ENCODE measurements at places on chromosomes 3 and 15.

DNA sequence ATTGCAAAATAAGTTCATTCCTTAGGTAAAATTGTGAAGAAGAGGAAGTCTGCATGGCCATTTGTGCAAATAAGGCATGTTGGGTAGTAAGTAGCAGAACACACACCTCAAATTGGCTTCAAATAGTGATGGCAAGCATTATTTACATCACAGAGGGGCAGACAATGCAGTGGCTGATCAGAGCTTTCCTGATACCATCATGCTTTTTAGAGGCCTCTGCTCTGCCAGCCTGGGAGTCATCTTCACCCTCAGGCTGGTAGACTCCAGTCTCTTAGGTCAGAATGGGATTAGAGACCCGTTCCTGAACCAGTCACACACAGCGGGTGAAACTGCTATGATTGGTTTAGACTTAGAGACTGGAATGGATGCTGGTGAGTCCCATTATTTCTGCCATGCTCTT is 396.0 kb upstream of the MCTP2 start:
- DNase-seq = no peak

GRCh38 chr15:67198157-67198754 is 56.2 kb downstream of the AAGAB start:
- DNase-seq = no peak

DNA sequence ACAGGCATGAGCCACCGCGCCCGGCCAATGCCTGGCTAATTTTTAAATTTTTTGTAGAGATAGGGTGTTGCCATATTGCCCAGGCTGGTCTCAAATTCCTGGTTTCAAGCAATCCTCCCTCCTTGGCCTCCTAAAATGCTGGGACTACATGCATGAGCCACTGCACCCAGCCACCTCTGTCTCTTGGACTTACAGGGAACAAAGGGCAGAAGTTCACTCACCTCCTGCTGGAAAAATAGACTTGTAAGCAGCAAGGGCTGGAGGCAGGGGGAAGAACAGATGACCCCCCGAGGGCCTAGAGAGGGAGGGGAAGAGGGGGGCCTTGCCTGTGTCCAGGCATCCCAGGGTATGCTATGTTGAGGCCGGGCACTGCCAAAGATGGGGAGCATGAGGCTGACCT is 22.2 kb downstream of the DUSP7 start:
- no peak for DNase-seq

- DNase-seq = no peak
These were observed 46.0 kb downstream of the RAB11A start for GRCh38 chr15:65914981-65915925.

GRCh38 chr3:127577448-127577847 is 13.1 kb downstream of the TPRA1 start:
- DNase-seq = no peak

DNA sequence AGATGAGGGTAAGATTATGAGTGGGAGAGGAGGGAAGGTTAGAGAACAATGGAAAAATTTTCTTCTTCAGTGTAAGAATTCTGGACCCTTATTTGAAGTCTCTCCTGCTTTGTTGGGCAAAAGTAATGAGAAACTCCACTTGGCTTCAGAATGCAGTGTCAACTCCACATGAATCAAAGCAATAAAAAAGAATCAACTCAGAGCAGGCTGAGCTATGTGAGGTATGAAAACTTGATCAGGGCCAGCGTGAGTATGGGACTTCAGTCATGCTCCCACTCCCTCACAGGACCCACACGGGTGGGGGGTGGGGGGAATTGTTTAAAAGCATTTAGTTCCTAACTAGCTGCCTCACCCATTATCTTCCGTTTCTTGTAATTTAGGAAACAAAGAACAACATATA is 502.2 kb downstream of the PDCD6IP start:
- no peak for DNase-seq

- DNase-seq = no peak
These were observed 65.0 kb downstream of the MYO5A start for GRCh38 chr15:52463638-52464037.

DNA sequence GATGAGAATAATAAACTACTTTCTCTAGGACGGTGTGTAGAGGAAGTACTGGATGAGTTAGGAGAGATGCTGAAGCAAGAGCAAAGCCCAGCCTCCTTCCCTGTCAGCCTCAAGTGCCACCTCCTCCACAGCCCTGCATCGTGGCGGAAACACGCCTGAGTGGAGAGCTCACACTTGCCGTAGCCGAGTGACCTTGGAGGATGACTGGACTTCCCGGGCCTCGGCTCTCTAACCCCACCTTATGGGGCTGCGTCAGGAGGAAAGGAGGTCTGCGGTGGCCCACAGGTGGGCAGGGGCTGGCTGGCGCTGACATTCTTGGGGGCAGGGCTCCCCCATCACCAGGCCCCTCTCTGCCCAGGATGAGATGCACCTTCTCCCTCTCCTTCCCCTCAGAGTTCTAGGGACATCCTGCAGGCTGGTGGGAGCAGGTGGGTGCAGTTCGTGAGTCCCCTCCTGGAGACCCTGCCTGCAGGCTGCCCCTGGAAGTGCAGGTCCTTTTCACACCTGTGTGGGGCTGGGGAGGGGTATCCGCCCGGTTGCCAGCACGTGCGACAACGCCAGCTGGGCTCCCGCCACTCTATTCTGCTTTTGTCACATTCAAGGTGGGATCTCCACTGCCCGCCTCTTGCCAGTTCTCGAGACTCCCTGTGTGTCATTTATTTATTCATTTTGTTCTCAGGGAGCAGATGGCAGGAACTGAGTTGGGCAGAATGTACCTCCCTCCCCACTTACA is 175.2 kb downstream of the MEGF11 start:
- DNase-seq = no peak

- DNase-seq = no peak
These were observed 37.8 kb downstream of the CCNL1 start for GRCh38 chr3:157122116-157122515.

DNA sequence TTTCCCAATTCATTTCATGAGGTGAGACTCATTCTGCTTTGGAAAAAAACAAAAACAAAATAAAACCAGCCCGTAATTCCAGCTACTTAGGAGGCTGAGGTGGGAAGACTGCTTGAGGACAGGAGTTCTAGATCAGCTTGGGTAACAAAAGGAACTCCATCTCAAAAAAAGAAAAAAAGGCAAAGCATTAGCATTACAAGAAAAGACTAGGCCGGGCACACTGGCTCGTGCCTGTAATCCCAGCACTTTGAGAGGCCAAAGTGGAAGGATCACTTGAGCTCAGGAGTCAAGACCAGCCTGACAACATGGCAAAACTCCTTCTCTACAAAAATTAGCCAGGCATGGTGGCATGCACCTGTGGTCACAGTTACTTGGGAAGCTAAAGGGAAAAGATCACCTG is 33.9 kb downstream of the TRPM7 start:
- no peak for DNase-seq

GRCh38 chr3:129697229-129697969 is 90.9 kb upstream of the PLXND1 start:
- no peak for DNase-seq

DNA sequence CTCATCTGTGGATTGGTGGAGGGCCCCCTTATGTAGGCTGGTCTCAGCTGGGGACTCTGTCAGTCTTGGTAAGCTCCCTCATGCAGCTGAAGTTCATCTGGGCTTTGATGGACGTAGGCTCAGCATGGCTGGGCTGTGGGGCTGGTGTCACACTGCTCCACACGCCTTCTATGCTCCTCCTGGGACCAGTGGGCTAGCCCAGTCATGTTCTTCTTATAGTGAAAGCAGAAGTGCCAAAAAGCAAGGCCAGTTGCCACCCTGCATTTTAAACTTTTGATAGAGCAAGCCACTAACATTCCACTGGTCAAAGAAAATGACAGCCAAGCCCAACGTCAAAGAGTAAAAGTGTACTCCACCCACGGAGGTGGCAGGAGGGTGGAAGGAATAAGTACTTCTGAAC is 165.5 kb downstream of the MEX3B start:
- DNase-seq = no peak

- no peak for DNase-seq
These were observed 47.1 kb upstream of the SERPINI2 start for GRCh38 chr3:167521006-167521355.

DNA sequence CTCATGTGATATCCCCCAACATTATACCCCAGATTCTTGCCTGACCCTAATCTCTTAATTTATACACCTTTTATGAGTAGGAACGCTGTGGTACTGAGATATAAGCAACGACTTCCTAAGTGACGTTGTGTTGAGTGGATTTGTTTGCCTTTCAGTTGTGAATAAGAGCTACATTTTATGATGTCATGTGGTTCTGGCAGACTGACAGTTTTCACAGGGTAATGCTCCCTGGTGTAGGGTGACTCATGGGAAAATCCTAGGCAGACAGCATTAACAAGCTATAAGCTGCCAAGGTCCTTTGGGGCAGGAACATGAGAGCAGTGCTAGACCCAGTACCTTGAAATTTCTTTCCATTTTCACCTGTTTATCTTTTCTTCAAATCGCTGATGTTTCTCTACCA is 11.2 kb downstream of the C3orf52 start:
- DNase-seq = no peak

- no peak for DNase-seq
These were observed 87.5 kb downstream of the ATP2B2 start for GRCh38 chr3:10417847-10418246.
